ENCODE measurements at places on chromosomes 4 and X.

- no peak for DNase-seq
These were observed 96.5 kb upstream of the KLF3 start for GRCh38 chr4:38567457-38567856.

GRCh38 chrX:101290957-101291603 lies at the start of gene TAF7L:
TSS of gene TAF7L (minus strand) at chrX:101291334. CDS start at chrX:101287543, 3,791 bp downstream.
- DNase-seq: no peak

GRCh38 chr4:13355111-13355880 lies 128.8 kb downstream of the RAB28 start:
- DNase-seq: no peak

DNA sequence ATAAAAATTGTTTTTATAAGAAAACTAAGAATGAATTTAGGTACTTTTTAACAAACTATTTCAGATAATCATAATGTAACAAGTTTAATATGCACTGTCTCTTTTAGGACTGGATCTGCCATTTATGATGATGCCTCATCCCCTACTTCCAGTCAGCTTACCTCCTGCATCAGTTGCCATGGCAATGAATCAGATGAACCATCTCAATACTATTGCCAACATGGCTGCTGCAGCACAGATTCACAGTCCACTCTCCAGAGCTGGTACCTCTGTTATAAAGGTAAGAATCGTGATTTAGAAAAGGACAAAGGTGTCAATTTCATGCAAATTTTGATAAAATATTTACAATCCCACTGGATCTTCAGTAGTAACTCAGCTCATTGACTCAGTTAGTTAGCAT lies 566.2 kb downstream of the DACH2 start:
- DNase-seq: no peak

DNA sequence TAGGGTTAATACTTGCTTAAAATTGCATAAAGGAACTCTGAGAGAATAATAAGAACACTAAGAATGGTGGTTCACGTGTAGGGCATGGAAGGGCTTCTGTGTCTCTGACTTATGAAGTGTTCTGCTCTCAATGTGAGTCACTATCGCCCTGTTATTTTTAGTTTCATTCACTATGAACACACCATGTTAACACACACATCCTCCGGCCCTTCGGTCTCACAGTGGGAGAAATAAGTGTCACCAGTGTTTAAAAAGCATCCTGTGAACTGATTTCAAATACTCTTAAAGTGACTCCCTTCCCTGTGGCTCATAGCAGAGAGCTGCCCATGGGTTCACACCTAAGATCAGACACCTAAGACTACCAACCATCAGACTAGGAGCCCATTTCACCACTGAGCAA lies 33.8 kb upstream of the FGFBP2 start:
- no peak for DNase-seq

GRCh38 chrX:47958761-47959342 lies 44.9 kb downstream of the ZNF182 start:
- DNase-seq: no peak
